ENCODE measurements at places on chromosomes 13 and 19. TPM values are rescaled to one million over a fixed set of nuclear protein-coding genes. Genes with fewer than 3 reads are reported as not detected.

- DNase-seq = no peak
- no peaks in the 10 kb centered on the region for H3K36me3 ChIP-seq
- H3K4me3 ChIP-seq = no peak overlapping the region
- no peaks in the 10 kb centered on the region for H3K27me3 ChIP-seq
Measured at GRCh38 chr13:30608364-30608763, 9.4 kb upstream of the USPL1 start.

DNA sequence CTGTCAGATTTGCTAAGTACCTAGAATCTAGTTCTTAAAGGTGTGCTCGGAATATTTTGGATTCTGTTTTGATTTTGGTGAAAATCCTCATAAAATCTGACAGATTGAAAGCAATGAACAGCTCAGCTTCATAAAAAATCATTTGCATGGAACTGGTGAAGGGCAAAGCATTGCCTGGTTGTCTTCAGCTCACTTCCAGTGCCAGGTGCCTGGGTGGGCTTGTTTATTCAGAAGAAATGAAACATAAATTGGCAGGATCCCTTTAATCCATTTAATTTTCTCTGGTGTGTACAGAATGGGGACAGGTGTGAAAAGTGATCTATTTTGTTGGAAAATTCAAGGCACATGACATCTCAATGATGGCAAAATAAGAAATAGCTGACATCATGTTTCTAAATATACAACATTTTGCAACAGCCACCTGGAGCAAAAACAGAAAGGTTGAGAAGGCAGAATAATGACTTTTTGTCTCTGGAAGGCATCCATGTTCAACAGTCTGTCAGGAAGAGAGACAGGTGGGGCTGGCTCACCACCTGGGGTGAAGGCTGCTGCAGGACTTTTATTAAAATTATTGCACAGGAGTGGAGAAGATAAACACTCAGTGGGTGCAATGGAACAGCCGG, 52.2 kb downstream of the RFC3 start:
- H3K4me3 ChIP-seq = no peak overlapping the region
- no peaks in the 10 kb centered on the region for H3K36me3 ChIP-seq
- no peak overlapping the region for H3K27ac ChIP-seq
- DNase-seq = no peak
- H3K4me1 ChIP-seq = no peaks in the 10 kb centered on the region

GRCh38 chr19:50607874-50608785, 31.6 kb downstream of the SYT3 start:
- peaks cover 7% of the 10 kb centered on the region for H3K27me3 ChIP-seq
- H3K27ac ChIP-seq = no peak overlapping the region
- H3K4me1 ChIP-seq = no peaks in the 10 kb centered on the region
- no peak overlapping the region for H3K4me3 ChIP-seq
- peak; percentile 81 for DNase-seq
- no peaks in the 10 kb centered on the region for H3K36me3 ChIP-seq

DNA sequence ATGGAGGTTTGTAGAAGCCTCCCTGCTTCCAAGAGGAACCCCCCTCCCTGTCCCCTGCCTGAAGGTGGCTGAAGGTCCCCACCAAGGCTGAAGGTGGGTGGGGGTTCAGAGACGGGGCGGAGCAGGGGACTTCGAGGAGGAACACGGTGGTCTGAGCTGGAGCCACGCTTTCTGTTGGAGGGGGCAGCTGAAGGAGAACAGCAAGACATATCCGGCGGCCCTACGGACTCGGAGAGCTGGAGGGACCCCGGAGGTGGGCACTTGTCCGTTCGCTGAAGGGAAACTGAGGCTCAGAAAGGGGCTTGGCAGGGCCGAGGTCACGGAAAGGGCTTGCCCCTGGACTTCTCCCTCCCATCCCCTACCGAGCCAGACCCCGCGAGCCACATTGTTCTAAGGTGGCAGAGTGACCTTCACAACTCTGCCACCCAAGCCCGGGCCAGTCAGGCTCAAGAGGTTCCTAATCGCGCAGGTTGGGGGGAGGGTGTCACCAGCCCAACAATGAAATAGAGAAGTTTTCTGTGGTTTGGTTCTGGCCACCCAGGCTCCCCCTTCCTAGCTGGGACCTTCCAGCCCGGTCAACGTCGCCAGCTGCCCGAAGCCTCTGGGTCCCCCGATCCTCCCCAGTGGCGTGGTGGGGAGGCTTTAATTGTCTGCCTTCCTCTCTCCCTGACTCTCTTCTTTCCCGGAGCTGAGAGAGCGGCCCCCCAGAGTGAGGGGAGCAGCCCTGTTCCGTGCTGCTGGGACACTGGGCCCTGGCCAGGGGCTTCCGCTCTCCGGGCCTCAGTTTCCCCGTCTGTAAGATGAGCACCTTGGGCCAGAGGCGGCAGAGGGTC, 15.5 kb upstream of the KCNN1 start:
- H3K27me3 ChIP-seq = peaks cover 77% of the 10 kb centered on the region
- no peak overlapping the region for H3K4me3 ChIP-seq
- no peaks in the 10 kb centered on the region for H3K36me3 ChIP-seq
- H3K27ac ChIP-seq = no peak overlapping the region
- peaks cover 47% of the 10 kb centered on the region for H3K4me1 ChIP-seq
- no peak for DNase-seq

POMP gene
- 38.6 TPM for total RNA-seq

GRCh38 chr13:22936228-22936627, 244.6 kb upstream of the SGCG start:
- H3K36me3 ChIP-seq = no peaks in the 10 kb centered on the region
- H3K27ac ChIP-seq = no peak overlapping the region
- no peak overlapping the region for H3K4me3 ChIP-seq

GRK1 gene
- not detected for total RNA-seq

Data from sigmoid colon (tissue), 7 donors.